Effector CD4-positive, alpha-beta T cell (primary cell): ENCODE measurements at places on chromosomes 6 and 20.

- DNase-seq = no peak
These were observed 12.6 kb upstream of the WFDC12 start for GRCh38 chr20:45136911-45137310.

DNA sequence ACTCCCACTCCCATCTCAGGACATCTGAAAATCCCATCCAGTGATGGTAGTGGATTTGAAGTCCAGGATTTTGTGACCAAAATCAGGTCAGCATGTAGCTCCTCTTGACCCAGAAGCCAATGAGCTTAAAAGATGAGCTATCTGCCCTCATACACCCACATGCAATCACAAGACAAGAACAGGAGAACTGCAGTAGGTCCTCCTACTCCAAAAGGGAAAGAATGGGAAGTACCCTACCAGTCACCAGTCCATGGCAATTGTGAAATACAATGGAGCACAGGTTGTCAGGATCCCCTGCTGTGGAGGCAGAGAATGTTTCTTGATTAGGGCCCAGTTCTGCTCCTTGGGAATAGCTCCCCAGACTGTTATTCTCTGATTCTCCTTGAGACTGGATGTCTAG lies 347.3 kb upstream of the CNR1 start:
- DNase-seq = no peak

DNA sequence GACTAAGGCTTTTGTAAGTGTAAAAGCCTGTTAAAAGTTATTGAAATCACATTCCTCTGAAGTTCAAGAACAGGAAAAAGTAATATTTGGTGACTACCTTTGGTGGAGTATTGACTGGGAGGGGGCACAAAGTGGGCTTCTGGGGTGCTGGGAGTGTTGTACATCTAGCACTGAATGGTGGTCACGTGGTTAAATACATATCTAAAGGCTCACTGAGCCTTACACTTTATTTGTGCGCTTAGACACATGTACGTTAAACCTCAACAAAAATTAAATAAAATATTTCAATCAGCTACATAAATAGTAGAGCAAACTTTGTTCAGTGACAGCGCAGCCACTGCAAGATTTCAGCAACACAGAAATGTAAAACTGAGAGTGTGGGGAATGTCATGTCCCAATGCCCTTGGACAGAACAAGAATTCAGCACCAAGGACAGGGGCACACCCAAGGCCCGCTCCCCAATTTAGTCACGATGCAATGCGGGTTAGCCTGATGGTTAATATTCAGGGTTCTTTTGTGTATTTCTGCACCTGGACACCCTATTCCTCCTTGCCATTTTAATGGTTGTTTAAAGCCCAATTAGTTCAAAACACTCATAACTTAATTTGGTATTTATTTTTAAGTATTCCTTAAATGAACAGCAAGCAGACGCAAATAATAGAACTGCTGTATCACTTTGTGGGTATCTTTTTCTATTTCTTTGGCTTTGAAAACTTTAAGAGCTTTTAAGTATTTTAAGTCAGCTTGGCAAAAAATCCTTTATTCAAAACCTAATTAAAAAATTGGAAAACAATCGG lies 37.4 kb downstream of the ANGPT4 start:
- DNase-seq = no peak

- no peak for DNase-seq
These were observed 36.7 kb downstream of the LRFN2 start for GRCh38 chr6:40550202-40551101.

- DNase-seq = no peak
These were observed 81.1 kb downstream of the STMND1 start for GRCh38 chr6:17182961-17183360.

- DNase-seq = no peak
These were observed 164.8 kb upstream of the NT5E start for GRCh38 chr6:85285114-85285513.

DNA sequence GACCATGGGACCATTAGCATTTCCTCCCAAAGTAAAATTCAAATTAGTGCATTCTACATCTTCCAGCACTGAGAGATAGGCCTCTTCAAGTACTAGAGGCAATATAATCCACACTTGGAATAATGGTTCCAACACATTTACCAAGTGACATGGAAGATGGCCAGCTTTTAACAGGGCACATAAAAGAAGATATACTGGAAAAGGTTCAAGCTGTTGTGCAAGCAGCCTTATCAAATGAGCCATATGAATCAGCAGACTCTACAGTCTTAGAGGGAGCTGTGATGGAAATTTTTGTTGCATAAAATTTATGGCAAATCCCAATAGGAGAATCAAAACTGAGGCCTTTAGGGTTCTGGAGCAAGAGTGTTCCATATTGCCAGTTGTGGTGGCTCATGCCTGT lies 526.6 kb upstream of the IRAK1BP1 start:
- DNase-seq = no peak

- DNase-seq = no peak
These were observed 44.1 kb downstream of the RALY start for GRCh38 chr20:34037767-34038166.

- no peak for DNase-seq
These were observed 4.6 kb downstream of the DACT2 start for GRCh38 chr6:168314948-168315347.

- DNase-seq = no peak
These were observed 248.0 kb downstream of the ESR1 start for GRCh38 chr6:152055517-152055916.

GRCh38 chr6:168319279-168320111 lies at the start of gene DACT2:
Gene DACT2, minus strand, starts transcription at chr6:168319777. Its CDS starts 144 bp downstream, at chr6:168319633.
- DNase-seq = no peak

GRCh38 chr6:35485402-35485877 lies 11.4 kb downstream of the TEAD3 start:
- no peak for DNase-seq

DNA sequence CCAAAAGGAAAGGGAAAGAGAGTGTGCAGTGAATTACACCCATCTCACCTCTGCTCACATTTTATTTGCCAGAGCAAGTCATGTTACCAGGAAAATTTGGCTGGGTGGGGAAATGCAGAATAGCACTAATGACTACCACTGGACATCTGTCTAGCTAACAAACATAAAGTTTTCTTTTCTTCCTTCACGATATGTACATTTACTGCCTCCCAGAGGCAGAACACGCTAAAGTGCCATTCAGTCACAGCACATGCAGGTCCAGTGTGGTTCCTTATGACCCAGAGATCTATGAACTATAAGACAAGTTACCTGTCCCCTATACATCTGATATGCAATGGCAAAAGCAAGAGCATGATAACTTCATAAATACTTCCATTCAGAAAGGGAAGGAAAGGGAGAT lies 194.1 kb downstream of the OGFRL1 start:
- DNase-seq = no peak

- no peak for DNase-seq
These were observed 166.4 kb upstream of the RNF217 start for GRCh38 chr6:124795643-124796463.
